ENCODE measurements at places on chromosomes 3 and 15.

- DNase-seq, result no peak
Measured at GRCh38 chr3:63353383-63353782, 75.3 kb downstream of the SYNPR start.

GRCh38 chr3:12188328-12188648, 29.6 kb upstream of the TIMP4 start:
- DNase-seq, result no peak

- DNase-seq, result peak; percentile 36
Measured at GRCh38 chr3:172341482-172342059, 106.7 kb downstream of the GHSR start.

- DNase-seq, result no peak
Measured at GRCh38 chr3:67689806-67690205, 35.4 kb upstream of the SUCLG2 start.

GRCh38 chr3:17771177-17772017, 29.0 kb upstream of the TBC1D5 start:
- DNase-seq, result no peak

GRCh38 chr3:178966299-178967176, 105.1 kb downstream of the ZMAT3 start:
- no peak for DNase-seq

GRCh38 chr3:16240229-16241023, 24.3 kb downstream of the DPH3 start:
- DNase-seq, result no peak

DNA sequence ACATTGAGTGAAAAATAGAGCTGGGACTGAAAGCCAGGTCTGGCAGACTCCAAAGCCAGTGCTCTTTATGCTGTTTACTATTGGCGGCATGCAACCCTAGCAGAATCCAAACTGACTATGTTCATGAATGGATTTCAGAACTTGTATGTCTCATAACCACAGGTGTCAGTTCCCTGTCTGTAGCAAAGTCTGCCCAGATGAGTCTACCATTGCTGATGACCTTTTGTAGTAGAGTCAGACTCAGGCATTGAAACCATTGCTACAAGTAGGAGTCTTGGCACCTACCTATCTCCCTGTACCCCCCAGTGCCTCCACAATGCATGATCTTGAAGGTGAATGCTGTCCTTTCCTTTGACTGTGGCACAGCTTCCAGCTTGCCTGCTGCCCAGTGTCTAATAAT, 157.2 kb upstream of the ROPN1 start:
- DNase-seq, result no peak

DNA sequence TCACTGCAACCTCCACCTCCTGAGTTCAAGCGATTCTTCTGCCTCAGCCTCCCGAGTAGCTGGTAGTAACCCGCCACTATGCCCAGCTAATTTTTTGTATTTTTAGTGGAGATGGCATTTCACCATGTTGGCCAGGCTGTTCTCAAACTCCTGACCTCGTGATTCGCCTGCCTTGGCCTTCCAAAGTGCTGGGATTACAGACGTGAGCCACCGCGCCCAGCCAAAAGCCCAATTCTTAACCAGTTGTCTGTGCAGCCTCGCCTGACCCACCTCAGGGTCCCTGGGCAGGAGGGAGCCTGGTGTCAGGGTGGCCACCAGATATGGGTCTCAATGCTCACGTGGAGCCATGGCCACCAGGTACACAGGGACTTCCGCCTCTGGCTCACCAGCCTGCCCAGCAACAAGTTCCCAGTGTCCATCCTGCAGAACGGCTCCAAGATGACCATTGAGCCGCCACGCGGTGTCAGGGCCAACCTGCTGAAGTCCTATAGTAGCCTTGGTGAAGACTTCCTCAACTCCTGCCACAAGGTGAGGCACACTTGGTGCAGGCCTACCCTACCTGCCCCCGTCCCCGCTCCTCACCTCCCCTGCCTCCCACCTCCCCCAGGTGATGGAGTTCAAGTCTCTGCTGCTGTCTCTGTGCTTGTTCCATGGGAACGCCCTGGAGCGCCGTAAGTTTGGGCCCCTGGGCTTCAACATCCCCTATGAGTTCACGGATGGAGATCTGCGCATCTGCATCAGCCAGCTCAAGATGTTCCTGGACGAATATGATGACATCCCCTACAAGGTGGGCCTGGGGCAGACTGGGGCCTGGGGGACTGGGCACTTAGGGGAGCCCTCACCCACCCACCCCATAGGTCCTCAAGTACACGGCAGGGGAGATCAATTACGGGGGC, 48.6 kb downstream of the SEMA3G start:
- DNase-seq, result no peak

GRCh38 chr3:10338164-10338470, 17.2 kb upstream of the SEC13 start:
- DNase-seq, result no peak

- no peak for DNase-seq
Measured at GRCh38 chr15:70081612-70082011, 16.1 kb downstream of the TLE3 start.

DNA sequence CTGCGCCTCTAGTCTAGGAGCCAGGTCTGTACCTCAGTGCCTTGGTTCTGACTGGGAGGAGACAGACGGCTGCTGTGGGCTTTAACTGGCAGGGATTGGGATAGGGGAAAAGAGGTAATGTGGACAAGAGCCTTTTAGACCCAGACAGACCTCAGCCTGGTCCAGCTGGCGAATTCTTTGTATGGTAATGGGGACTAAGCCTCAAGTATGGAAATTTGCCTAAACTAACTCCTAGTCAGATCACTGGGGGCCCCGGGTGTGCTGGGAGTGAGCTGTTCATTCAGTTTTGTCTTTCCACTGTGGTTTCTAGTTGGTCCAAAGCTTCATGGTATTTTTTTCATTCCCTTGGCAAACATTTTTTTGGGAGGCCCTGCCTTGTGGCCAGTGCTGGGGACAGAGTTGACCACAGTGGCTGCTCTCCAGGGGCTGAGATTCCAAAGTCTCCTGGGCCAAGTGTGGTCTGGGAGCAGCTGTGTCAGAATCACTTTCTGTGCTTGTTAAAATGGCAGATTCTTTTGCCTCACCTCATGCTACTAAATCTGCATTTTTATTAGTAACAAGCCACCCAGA, 261.4 kb upstream of the C2CD4B start:
- peak; percentile 5 for DNase-seq

DNA sequence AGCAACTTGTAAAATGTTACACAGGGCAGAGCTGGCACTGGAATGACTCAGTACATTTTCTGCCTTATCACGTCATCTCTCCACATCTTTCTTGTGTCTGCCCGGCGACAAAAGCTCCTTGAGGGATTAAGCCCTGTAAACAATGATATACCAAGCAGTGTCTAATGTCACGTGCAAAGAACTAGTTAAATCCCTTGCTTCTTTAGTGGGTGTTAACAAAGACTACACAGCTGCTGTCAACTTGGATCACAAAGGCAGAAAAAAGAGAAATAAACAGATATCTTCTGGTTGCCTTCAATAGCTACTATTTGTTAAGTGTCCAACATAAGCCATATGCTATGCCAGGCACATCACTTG, 48.1 kb upstream of the FRMD4B start:
- no peak for DNase-seq

DNA sequence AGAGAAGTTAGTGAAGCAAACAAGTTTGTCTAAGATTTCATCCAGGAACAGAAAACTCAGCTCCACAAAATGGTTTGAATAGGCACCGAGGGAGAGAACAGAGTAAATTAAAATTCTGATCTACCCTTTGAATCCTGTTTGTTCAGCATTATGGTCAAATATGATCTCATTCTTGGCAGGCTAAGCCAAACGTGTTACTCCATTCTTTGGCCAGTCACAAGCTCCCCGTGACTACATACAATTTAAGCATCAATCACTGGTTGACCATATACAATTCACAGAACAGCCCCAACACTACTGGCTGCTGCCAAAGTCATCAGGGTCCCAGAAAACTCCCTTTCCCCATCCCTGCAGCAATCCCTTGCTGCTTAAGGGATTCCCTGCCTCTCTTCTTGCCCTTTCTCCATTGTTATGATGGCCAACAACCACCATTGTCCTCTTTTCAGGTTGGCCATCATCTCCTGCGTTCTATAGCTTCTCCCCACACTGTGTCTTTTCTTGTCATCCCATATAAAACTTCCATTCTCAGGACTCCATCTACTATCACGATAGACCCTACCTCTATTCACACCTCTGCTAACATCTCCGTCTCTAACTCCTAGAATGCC, 46.3 kb downstream of the GOLIM4 start:
- DNase-seq, result no peak

GRCh38 chr3:45353070-45353469, 35.3 kb upstream of the LARS2 start:
- DNase-seq, result no peak

- DNase-seq, result no peak
Measured at GRCh38 chr15:69848551-69849231, 249.0 kb downstream of the TLE3 start.

DNA sequence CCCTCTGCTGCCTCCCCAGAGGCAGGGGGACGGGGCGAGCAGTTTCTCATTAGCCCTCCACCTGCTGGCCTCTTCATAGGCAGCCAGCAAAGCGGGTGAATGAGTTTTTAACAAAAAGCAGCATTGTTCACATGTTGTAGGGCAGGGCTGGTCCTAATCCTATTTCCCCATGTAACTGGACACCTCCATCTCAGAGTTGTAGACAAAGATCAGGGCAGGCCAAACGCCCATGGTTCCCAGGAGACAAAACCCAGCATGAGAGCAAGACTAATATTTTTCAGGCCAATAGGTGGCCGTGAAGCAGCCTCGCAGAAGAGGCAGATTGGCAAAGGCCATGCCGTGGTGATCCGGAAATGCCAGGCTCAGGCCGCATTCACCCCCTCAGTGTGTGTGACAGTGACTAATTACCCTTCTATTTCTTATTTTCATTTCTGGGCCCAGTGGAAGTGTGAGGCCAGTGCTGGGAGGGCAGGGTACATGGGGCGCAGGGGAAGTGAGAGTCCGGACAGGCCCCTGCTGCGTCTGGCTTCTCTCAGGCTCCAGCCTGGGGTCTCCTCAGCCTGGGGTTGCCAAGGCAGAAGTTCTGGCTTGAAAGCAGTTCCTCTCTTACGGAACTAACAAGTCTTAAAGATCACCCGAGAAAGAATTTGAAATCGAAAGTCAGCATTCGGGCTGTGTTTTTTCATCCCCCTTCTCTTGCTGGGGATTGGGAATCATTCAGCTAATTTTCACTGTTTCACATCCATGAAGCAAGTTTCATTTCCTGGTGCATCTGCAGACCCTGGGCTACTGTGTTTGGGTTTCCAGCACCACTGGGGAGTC, 64.8 kb downstream of the BOC start:
- no peak for DNase-seq

- no peak for DNase-seq
Measured at GRCh38 chr3:165476399-165477060, 280.3 kb upstream of the SLITRK3 start.

DNA sequence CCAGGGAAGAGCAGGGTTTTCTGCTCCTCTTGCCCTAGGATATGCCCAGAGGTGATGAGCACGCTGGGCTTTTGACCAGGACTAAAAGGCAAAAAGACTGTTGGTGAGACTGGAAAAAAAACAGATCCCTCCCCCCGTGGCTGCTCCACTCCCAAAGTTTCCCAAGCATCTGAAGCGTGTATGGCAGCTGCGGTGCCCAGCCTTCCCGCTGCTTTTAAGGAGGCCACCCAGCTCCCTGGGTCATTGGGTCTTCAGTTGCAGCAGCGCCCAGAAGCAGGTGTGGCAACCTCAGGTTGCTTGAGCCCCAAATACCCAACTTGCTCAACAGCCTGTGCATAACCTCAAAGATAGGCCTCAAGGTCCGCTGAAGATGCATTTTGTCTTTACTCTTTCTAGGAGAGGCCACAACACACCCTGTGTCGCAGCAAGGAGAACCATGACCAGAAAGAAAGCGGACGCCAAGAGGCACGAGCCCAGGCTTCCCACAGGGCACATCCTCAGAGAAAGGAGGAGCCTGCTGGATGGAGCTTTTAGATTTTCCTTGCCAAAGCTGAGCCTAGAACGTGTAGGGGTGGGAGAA, 2.0 kb downstream of the SRGAP3 start:
- no peak for DNase-seq

Measured in NT2/D1 (cell line).